ENCODE measurements at places on chromosomes 6 and 20. TPM values are rescaled to one million over a fixed set of nuclear protein-coding genes. Genes with fewer than 3 reads are reported as not detected.

The HSF2 gene
- total RNA-seq = 16.7 TPM

- DNase-seq = no peak
Measured at GRCh38 chr6:33837971-33838665, 34.3 kb upstream of the MLN start.

The TFAP2C gene
- 0.27 TPM for total RNA-seq

The SHLD1 gene
- 1.4 TPM for total RNA-seq

DNA sequence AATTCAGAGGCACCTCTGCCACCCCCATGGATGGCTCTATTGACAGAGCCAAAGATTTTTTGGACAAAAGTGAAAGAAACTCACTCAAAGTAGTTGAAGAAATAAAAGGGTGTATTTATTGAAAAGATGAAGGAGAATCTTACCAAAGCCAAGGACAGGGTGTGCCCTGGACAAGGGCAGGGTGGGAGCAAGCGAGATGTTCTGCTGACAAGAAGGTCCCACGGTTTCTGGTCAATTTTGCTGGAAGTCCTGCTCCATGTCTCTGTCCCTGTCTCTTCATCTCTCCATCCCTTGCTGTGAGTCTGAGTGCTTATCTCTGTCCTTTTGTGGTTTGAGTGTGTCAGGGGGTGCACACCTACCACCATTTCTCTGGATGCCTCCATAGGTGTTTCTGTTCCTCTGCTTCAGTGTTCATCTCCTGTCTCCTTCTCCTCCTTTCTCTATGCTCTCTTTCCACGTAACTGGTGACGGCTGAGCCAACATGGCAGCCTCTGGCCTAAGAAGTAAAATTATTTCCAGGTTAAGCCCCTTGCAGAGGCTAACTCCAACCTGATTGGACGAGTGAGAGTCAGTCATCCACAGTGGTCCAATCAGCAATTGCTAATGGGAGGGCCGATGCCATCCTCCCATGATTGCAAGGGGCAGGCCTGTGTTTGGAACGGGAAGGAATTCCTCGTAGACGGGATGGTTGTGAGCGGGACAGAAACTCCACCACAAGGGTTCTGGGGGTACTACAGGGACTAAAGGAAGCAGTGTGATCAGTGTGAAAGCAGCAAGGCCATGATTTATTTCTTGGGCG is 502.1 kb upstream of the CDH4 start:
- DNase-seq = no peak

GRCh38 chr6:163683105-163683622 is 268.6 kb downstream of the QKI start:
- DNase-seq = no peak

- DNase-seq = no peak
Measured at GRCh38 chr20:63114006-63114692, 101.8 kb downstream of the YTHDF1 start.

The TSBP1 gene
- total RNA-seq = not detected

GRCh38 chr6:104357928-104358327 is 501.8 kb downstream of the HACE1 start:
- no peak for DNase-seq

The MBOAT1 gene
- total RNA-seq = 1.2 TPM

The DACT2 gene
- total RNA-seq = not detected

The FAM162B gene
- not detected for total RNA-seq

DNA sequence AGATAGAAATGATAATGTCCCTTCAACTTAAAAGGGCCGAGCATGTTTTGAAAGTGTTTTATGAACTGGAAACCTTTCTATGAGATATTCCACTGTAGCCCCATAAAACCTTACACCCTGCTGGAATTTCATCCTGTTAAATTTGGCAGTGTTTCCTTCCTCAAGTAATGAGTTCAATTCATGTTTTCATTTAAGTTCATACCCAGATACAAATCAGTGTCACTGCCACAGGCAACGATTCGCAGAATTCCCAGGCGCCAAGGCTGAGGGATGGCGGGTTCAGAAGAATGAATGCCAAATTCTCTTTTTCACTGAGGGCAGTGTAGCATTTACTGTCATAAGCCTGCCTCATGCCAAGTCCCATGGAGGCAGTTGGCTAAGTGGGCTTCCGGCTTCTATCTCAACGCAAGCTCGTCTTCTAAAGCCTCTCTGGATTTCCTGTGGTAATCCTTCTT is 511.8 kb upstream of the ID4 start:
- DNase-seq = peak; percentile 38

The DNPH1 gene
- total RNA-seq = 223 TPM

DNA sequence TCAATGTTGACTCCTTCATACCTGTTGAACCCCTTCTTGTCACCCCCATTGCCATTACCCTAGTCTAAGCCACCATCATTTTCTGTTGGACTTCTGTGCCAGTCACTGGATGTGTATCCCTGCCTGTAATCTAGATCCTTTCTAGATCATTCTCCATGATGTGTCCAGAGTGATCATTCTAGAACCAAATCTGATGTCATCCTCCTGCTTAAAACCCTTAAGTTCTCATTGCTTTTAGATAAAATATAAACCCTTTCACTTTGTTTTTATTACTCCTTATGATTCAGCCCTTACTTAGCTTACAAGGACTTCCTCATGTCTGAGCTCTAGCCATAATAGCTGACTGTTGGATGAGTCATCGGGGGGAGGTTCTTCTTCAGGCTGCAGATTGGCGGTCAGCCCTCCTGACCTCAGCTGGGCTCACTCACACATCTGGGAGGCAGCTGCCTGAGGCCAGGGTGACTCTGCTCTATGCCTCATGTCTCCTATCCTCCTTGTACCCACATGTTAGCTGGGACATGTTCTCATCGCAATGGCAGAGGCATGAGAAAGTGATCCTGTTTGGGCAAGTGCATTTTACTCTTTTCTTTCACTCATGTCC is 287.6 kb downstream of the ESR1 start:
- DNase-seq = no peak

DNA sequence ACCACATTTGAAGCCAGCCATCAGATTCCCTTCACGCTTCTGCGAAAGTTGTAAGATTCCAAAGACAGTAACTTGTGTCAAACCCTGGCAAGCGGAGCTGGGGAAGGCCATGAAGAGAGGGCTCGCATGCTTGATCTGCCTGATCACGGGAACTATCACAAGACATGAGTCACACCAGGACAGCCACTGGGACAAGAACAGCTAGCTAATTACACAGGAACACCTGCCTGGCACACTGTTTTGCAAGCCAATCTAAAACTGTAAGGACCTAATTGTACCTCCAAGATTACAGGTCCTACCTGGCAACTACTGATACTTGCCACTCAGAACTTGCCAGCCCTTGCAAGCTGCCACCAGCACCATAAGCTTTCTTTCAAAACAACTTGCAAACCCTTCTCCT is 289.3 kb downstream of the KIF16B start:
- DNase-seq = no peak

GRCh38 chr20:29762620-29763019 is 1494.8 kb upstream of the DEFB115 start:
- no peak for DNase-seq

The PTCRA gene
- not detected for total RNA-seq

DNA sequence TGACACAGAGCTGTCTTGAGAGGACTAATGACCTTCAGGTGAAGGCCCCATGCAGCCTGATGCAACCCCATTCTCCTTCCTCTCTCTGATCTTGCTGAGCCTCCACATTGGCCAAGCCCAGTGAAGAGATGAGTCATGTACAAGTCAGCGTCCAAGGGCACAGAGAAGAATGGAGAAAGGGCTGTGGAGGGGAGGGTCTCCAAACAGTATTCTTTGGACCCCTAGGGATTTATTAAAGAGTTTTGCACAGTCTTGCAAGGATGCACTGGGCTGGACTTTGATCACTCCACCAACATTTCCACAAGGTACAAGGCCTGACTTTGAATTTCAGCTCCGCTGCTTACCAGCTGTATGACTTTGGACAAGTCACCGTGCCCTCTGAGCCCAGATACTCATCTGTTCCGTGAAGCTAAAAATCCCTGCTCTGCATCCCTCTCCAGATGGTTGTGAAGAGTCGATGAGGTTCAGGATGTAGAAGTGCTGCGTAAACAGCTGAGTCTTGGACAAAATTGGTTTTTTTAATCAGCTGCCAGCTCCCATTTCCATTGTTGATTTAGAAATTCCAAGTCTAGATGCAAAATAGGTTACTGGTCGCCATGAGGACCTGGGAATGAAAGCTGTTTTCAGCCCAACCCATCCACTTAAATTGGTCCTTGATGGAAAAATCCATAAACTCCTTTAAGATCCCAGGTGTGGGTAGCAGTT is 14.1 kb upstream of the KCNG1 start:
- no peak for DNase-seq

DNA sequence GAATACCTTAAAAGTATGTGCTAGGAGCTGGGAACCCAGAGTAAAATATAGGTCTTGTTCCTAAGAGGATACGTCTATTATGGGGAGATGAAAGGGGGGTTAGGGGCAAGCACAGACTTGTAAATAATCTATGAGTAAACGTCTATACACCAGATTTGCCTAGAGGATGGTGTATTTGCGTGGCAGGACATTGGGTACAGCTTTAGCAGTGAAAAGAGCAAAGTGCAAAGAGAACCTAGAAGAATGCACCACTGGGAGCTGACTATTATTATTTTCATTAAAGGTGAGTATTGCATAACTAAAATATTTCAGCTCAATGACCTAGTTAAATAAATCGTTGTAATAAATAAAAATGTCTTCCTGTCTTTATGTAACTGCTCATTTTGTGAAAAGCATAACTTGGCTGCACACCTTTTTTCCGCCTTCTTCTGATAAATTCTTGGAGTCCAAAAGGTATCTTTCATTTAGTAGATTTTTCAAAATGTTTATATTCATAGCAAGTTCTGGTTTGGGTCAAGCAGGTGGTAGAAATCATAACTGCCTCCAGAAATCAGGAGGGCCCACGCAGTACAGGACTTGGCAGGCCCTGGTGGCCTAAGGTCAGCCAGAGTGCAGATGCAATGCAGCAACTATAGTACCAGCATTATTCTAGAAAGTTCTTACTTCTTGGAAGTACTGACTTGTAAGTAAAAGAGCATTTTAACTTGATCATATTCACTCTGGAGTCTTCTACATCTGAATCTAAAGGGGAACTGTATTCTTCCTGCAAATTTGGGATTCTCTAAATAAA is 357.2 kb downstream of the PLCB1 start:
- DNase-seq = no peak

DNA sequence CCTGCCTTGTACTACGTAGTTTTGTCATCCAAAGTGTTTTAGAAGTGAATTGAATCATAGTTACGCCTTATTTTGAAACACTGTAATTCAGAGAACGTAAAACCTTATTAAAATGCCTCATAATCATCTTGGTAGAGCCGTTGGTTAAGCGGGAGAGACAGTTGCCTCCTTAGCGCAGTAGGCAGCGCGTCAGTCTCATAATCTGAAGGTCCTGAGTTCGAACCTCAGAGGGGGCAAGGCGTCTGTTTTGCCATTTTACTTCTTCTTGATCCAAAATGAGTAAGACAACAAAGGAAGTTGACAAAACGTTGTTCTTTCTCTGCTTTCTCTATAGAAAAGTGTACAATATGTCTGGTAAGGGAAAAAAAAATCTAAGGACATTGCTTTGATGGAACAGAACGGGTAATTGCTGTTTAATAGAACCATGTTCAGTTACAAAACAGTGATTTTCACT is 20.7 kb upstream of the TRIM27 start:
- DNase-seq = peak; percentile 79

- DNase-seq = no peak
Measured at GRCh38 chr6:56807989-56808337, 146.9 kb upstream of the BEND6 start.

GRCh38 chr6:148700741-148701311 is 46.0 kb upstream of the UST start:
- peak; percentile 32 for DNase-seq

The GSTA2 gene
- total RNA-seq = not detected

- DNase-seq = no peak
Measured at GRCh38 chr20:22986601-22987000, 48.5 kb upstream of the SSTR4 start.

DNA sequence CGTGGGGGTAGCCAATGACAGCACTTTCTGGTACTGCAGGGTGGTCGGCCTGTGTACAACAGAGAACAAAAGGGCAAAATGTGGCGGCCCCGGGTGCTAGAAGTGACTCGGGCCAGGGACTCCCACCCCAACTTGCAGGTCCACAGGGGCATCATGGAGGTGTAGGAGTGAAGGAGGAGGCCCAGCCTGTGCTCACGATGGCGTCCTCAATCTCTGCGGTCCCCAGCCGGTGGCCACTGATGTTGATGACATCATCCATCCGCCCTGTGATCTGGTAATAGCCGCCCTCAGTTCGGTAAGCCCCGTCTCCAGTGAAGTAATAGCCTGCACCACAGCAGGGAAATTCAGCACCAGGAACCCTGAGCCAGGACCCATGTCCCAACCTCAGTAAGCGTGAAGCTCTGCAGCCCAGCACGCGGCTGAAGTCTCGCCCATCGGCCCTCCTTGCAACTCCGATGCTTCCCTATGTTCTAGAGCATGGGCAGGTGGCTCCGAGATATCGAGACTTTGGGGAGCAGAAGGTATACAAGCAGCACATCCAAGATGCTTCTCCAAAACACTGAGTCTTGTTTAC is 20.2 kb upstream of the APMAP start:
- DNase-seq = no peak

- no peak for DNase-seq
Measured at GRCh38 chr6:169141671-169142537, 111.7 kb downstream of the THBS2 start.

DNA sequence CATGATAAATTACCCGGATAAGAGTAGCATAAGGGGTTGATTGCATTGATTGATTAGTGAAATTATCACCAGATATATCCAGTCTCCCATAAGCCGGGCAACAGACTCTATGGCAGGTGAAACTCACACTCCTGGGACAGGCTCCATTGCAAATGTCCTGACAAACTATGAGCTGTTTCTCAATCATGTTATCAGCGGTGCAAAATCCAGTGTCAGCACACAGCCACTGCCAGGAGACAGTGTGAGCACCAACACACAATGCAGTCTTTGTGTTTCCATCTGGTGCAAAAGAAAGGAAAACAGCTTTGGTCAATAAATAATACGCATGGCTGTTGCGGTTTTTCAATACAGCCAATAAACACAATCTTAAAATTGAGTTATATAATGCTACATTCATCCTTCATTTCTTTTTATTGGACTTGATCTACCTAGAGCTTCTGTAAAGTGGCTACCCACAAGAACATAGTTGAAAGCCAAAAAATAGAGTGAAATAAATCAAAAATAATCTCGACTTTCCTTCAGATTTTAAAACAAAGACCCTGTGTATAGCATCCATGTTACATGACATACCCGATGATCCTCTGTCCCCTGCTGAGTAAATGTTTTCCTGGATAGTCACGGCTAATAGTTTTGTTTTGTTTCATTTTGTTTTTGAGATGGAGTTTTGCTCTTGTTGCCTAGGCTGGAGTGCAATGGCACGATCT is 64.3 kb upstream of the AFDN start:
- DNase-seq = no peak

GRCh38 chr6:41801380-41801779 is 13.9 kb downstream of the TOMM6 start:
- DNase-seq = no peak

The COX4I2 gene
- not detected for total RNA-seq

DNA sequence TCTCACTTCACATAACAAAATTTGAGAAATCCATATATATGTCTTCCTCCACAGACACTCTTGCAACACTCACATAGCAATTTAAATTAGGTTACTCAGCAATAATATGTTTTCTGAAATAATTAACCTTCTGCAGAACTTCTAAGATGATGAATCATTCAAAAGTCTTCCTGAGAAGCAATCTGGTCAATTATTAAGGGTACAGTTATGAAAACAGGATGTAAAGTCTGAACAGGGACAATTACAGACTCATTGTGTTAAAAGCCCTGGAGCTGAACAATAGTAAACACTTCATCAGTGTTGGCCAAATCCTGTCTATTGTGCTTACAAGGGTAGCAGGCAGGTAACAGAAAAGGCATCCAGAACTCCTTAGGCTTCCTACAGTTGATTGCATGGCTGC is 75.4 kb downstream of the FILIP1 start:
- no peak for DNase-seq

Measured in G401 (cell line).